CD4-positive, alpha-beta T cell (primary cell): ENCODE measurements at places on chromosomes 12 and 14.

- DNase-seq: no peak
These were observed 16.4 kb downstream of the BCL2L14 start for GRCh38 chr12:12086973-12087692.

GRCh38 chr12:124689631-124690030 lies 122.2 kb upstream of the NCOR2 start:
- no peak for DNase-seq

DNA sequence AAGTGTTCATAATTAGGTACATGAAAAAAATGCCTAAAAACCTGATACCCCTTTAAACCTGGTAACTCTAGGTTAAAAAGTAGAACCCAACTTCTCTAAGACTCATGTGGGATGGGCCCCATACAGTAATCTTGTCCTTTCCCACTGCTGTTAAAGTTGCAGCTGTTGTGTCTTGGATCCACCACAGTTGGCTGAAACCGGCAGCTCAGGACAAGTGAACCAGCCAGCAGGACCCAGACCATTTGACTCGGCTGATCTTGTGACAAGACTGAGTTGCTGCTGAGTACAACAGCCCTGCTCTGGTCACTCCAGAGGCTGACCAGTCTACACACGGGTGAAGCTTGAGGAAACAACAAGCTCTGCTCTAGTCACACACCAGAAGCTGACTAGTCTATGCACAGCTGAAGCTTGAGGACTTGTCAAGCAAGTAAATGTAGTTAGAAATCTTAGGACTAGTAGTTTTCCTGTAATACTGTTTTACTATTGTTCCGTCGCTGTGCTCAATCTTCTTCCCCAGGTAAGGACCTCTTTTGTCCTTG lies 60.6 kb downstream of the DHRS2 start:
- no peak for DNase-seq

DNA sequence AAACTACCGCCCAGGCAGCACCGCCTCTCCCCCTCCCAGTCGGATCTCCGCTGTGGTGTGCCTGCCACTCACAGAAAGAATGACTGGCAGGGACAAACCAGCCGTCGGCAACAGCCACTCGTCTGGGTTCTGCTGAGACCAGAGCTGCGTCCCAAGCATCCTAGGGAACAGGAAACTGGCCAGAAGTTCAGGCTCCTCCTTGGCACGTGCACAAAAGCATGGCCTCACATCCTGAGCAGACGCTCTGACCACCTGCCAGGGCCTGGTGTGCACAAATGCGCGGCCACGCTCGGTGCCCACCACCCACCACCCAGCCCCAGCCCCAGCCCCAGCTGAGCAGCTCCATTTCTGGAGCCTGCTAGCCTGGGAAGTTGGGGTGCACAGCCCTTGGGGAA lies 214.8 kb downstream of the DPF3 start:
- DNase-seq: no peak

GRCh38 chr14:20427231-20428009 lies 8.5 kb downstream of the KLHL33 start:
- DNase-seq: no peak

DNA sequence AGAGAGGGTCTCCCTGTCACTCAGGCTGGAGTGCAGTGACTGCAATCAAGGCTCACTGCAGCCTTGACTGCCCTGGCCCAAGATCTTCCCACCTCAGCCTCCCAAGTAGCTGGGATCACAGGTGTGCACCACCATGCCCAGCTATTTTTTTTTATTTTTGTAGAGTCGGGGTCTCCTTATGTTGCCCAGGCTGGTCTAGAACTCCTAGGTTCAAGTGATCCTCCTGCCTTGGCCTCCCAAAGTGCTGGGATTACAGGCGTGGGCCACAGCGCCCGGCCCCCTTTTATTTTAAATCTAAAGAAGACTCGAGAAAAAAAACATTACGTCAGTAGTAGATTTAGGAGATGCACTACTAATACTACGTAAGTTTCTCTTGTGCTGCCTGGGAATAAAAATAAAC lies 14.3 kb downstream of the FOS start:
- no peak for DNase-seq

DNA sequence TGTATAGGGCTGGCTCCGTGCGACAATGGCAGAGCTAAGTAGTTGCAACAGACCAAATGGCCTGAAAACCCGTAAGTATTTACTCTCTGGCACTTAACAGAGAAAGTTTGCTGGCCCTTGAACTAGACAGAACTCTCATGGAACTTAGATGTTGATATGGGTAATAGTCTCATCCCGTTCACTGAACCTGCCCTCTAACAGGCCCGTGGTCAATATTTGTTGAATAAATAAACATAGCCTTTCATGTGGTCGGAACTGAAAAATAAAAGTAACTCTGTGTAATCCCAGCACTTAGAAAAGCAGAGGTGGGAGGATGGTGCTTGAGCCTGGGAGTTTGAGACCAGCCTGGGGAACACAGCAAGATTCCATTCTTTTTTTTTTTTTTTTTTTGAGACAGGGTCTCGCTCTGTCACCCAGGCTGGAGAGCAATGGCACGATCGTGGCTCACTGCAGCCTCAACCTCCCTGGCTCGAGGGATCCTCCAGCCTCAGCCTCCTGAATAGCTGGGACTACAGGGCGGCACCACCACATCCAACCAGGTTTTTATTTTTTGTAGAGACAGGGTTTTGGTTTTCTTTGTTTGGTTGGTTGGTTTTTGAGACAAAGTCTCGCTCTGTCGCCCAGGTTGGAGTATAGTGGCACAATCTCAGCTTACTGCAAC lies 29.7 kb downstream of the KDM2B start:
- no peak for DNase-seq

DNA sequence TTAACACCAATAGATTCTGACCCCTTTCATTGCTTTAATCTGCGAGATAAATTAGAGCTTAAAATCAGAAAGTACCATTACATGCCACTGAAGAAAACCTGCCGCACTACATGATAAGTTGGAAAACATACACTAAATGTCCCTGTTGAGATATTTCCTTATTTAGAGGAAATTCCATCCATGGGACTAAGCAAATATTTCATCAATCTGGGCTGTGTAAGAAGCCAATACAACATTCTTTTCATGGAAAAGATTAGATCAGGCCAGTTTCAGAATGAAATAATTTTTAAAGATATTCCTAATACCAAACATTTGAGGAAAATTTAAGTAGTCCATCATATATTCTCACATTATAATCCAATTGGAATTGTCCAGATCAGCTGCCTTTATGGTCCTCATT lies 112.8 kb downstream of the LLPH start:
- no peak for DNase-seq

- no peak for DNase-seq
These were observed 3.8 kb downstream of the MARS1 start for GRCh38 chr12:57491393-57492280.

GRCh38 chr12:2801044-2801783 lies 6.4 kb downstream of the FKBP4 start:
- DNase-seq: no peak

DNA sequence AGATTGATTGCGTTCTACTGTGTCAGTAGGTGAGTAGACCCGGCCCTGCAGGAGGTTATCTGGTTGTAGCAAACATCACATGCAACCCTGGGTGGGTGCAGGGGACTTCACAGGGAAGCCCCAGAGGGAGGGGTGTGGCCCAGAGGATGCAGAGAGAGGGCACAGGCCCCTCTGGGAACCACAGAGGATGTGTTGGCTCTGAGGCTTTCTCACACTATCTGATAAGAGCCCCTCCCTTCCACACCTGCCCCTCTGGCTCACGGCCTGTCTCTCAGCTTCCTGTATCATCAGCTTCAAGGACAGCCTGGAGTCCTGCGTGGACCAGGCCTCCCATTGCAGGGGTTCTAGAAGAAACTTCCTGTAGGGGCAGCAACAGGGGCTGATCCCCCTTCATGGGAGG lies 101.9 kb downstream of the RIN3 start:
- DNase-seq: peak; percentile 82

DNA sequence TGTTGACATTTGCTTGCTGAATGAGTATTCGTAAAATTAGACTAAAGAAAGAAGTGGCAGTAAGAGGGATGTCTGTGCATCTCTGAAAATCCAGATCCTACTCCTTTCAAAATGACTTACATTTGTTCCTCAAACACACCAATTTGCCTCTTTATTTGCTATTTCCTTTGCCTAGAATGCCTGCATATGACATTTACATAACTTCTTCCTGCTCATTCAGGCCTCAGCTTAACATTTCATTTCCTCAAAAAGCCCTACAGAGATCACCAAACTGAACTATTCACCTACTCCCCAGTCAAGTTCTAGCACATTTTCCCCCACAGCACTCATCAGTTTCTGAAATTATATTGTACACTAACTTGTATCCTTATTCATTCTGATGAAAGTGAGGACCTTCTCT lies 907.2 kb downstream of the LRFN5 start:
- no peak for DNase-seq

DNA sequence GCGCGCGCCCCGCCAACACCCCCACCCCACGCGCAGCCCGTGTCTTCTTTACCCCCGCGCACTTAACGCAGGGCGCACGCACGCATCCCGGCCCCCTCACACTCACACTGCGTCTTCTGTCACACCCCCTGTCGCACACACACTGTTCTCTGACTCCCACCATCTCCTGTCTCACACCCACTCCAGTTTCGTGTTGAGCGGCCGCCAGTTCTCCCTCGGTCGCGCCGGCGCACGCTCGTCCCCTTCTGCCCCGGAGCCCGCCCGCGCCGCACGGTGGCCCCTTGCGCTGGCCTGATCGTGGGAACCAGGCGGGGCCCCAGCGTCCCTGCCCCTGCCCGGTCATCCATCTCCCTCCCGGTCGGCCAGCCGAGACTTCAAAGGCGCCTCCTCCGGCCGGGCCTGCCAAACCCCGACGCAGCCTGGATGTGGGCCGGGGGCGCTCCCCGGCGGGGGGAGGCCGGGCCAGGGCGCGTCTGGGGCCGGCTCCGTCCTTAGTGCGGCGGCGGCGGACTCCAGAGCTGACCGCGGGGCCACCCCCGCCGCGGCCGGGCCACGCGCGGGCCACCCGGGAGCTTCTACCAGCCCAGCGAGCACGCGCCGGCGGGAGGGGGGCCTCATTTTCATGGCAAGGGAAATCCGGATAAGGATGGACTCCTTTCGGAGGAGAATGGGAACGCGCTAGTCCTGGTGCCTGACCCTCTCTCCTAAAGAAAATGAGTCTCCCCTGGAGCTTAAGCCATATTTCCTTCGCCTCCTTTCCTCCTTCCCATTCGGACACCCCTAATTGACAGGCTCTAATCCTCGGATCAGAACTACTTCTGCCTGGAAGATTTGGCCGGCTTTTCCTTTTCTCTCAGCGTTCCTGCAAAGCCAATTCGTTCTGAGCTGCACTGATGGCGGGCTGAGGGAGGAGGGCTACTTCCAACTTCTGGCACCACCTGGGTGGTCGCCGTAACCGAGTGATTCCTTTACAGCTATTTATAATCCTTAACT lies 82.0 kb upstream of the HMGA2 start:
- DNase-seq: no peak

DNA sequence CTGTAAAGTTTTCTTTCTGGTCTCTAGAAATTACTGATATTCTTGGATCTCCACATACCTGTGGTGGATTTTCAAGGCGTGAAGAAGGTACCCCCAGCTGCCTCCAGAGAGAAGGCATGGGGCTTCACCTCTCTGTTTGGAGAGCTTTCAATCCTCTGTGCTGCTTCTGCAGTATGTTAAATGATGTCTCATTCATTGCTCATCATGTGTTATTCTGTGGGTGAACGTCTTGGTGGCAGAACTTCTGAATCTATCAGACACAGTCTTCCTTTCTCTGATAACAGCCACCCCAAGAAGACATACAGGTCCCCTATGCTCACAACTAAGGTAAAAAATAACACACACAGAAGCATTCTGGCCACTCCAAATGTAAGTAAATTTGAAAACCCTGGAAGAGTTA lies 221.3 kb upstream of the TMEM260 start:
- DNase-seq: no peak

DNA sequence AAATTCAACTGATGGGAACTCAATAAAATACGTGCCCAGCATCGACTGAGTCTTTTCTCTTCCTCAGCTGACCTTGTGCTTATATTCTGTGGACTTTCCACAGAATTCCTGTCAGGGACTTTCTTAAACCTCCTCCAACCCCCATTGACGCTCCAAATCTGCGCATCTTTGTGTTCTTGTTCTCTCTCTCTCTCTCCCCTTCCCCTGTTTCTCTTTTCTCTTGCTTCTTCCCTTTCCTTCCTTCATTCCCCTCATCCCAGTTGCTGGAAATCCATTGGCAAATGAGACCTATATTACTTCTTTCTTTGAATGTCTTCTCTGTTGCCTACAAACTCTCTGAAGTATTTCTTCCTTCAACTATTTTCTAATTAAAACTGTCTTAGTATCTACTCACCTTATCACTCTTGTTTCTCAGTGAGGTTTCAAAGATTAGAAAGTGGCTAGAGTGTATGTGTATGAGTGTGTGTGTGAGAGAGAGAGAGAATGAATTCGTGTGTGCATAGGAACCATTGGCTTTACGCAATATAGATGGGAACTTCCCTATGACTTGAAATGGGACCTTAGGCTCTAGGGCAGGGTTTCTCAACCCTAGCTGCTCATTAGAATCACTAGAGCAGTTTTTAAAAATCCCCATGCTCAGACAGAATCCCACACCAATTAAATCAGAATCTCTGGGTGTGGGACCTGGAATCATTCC lies 41.8 kb upstream of the DHRS7 start:
- DNase-seq: no peak

DNA sequence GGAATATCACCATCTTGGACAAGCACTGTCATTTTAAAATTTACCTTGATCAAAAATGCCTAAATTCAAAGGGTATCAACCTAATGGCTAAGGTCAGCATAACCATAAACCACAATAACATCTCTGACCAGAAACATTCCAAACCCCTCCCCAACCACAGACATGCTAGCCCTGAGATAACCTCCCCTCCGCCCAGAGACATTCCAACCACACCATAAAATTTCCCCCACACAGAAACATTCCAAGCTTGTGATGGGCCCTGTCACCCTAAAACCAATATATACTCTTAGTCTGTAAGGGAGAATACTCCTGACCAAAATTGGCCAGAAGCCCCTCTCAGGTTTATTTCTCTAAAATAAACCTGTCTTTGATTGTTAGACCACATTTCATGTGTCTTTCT lies 17.7 kb downstream of the EPYC start:
- DNase-seq: no peak

- DNase-seq: no peak
These were observed 11.8 kb downstream of the STON2 start for GRCh38 chr14:81388336-81388735.

GRCh38 chr12:123546281-123546680 lies 12.8 kb upstream of the RILPL1 start:
- no peak for DNase-seq
